ENCODE measurements at places on chromosomes 1 and 21. TPM values are rescaled to one million over a fixed set of nuclear protein-coding genes. Genes with fewer than 3 reads are reported as not detected.

The UTS2 gene
- not detected for total RNA-seq

The SLC44A3 gene
- 1.6 TPM for total RNA-seq

The LIN28A gene
- total RNA-seq = not detected

The CCDC27 gene
- not detected for total RNA-seq

The LRRC39 gene
- 3.7 TPM for total RNA-seq

DNA sequence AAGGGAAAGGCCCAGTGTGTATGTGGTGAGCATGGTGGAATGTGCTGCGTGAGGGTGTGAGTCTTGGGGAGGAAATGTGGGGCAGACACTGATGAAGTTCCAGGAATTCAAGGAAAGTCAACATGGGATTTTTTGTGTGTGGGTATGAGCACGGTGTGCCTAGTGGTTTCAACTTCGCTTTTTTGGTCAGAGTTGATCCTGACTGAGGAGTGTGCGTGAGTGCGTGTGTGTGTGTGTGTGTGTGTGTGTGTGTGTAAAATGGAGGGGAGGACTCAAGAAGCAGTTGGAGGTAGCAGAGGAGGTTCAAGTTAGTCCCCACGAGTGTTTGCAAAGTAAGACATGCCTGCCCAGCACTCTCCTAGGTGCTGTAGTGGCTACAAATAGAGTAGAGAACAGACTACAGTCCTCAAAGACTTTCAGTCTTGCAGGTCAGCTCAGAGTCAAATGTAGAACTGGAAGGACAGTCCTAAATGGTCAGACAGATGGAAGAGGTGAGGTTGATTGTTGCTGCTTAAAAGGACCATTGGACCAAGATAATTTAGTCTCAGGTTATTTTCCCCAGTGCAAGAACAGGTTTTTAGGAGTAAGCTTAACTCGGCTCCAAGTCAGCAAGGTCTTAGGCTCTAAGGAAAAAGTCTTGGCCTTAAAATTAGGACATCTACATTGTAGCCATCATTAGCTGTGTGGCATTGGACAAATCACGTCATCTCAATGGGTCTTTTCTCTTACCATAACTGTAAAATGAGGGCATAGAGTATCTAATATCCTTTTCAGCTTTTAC, 25.0 kb downstream of the SLAMF1 start:
- DNase-seq = no peak

- no peak for DNase-seq
Observed at GRCh38 chr1:225114354-225114990, 185.0 kb downstream of the DNAH14 start.

- no peak for DNase-seq
Observed at GRCh38 chr1:35371506-35371905, 103.0 kb downstream of the ZMYM4 start.

The TM2D1 gene
- total RNA-seq = 89.8 TPM

The GCSAML gene
- total RNA-seq = not detected

GRCh38 chr21:41507521-41508414, at the start of gene TMPRSS2:
Gene TMPRSS2, minus strand, starts transcription at chr21:41508158. Its CDS starts 10,025 bp downstream, at chr21:41498133.
- DNase-seq = no peak

DNA sequence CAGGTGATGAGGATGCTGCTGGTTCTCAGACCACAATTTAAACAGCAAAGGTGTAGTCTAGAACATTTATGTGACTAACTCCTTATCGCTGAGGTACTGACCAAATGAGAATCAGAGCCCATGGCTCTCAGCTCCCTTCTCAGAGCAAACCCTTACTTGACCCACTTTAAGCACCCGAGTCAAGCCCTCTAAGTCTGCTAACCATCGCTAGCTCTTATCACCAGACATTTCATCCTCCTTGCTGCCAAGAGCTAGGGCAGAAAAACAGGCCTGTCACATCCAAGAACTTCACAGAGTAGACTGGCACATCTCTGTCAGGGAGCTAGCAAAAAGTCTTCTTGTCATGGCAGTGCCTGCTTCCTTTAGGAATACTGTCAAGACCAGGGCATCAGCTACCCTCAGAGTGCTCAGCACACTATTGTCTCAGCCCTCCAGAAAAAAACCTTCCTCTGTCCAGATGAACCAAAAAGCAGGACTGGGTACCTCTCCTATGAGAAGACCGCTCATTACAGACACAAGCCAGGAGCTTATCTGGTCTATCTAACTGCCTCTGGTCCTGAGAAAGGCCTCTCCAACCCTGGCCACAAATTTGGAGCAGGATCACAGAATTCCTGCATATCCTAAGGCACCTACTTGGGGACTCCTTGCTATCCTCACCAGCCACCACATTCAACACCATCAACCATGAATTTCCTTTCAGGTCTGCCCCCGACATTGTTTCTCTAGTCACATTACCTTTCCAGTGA, 26.2 kb downstream of the ERI3 start:
- DNase-seq = peak; percentile 13

The CBR3 gene
- 29.4 TPM for total RNA-seq

DNA sequence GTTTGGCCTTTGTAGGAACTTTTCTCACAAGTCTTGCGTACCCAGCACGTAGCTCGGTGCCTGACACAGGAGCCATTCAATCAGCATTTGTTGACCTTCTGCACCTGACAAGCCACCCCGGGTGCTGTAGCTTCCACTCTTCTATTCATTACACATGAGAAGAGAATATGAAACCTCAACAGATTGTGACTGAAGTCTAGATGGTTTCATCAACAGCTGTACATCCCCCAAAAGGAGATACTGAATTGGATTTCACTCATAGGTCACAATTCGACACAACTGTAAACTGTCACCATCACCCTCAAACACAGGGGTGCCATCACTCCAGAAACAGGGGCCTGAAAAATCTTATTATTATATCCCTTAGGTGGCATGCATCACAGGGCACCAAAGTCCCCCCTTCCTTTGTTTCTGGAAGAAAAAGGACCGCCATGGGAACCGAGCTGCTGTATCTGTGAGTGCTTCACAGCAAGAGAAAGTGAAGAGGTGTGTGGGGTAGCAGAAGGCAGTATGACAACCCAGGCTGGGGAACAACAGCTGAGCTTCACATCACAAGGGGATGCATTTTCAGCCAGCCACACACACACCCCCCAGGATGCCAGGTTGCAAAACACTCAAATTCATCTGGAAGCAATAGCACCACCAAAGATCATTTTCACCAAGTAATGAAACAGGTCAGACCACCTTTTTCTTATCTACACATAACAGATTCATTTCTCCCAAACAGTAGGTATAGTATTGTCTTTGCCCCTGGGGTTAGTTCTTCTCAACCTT, 225.7 kb downstream of the TOMM20 start:
- no peak for DNase-seq

- no peak for DNase-seq
Observed at GRCh38 chr1:205580140-205580922, 51.5 kb downstream of the ELK4 start.

- DNase-seq = no peak
Observed at GRCh38 chr1:41383094-41383852, 22.0 kb downstream of the FOXO6 start.

- DNase-seq = no peak
Observed at GRCh38 chr1:112332176-112333150, 63.6 kb upstream of the CTTNBP2NL start.

DNA sequence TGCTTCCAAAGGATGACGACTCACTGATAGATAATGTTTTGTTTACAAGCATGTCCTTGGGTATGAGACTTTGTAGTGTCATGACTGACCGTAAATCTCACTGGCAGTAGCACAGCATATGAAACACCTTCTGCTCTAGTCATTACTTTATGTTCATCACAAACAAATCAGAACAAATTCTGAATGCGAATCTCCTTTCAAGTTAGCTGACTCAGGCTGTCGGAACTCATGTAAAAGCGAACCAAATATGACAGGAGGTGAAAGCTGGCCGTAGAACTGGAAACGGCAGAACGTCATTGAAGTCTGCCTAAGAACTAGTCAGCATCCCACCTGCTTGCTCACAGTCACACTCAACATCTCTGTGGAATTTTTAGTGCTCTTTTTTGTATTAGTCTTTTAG, 143.9 kb downstream of the RGS7 start:
- DNase-seq = no peak

GRCh38 chr21:40569357-40569756, 277.6 kb downstream of the DSCAM start:
- no peak for DNase-seq

DNA sequence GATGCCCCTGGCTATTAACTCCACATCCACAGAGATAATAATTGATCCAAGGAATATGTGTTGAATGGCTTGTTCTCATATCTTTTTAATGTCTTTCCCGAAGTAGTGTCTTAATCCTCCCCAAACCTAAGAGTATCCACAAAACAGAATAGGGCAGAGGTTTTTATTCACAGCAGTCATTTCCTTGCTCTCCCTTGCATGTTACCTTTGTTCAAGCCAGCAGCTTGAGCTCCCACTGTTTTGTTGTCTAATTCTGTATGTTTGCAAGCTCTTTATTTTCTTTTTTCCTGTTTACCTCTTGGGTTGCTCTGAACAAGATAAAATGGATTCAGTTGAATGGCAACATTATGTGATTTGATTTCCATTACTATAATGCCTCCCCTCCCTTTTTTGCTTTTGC, 308.6 kb upstream of the ZP4 start:
- no peak for DNase-seq

Measured in fibroblast of the aortic adventitia (primary cell).